ENCODE measurements at places on chromosomes 12 and 14. TPM values are rescaled to one million over a fixed set of nuclear protein-coding genes. Genes with fewer than 3 reads are reported as not detected.

GRCh38 chr12:67593041-67593440 is 55.5 kb upstream of the DYRK2 start:
- DNase-seq = no peak

GRCh38 chr12:130477266-130477665 is 139.6 kb downstream of the PIWIL1 start:
- DNase-seq = no peak

DNA sequence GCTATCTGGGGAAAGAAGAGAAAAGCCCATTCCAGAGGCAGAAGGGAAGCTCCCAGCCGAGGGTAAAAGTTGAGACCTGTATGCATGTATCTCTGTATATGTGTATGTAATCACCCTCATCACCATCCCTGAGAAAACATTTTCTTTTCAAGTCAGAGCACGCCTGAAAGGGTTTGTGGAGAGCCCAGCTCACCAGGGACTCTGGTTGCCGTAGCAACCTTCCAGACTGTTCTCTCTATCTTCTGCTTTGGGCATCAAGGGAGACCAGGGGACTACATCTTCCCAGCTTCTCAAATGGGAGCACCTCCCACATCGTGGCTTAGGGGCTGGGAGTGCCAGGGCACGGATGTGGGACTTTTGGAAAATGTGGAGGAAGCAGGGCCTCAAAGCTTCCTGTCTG is 93.5 kb downstream of the GALNT8 start:
- DNase-seq = no peak

Gene EFCAB11
- total RNA-seq = 3.6 TPM

DNA sequence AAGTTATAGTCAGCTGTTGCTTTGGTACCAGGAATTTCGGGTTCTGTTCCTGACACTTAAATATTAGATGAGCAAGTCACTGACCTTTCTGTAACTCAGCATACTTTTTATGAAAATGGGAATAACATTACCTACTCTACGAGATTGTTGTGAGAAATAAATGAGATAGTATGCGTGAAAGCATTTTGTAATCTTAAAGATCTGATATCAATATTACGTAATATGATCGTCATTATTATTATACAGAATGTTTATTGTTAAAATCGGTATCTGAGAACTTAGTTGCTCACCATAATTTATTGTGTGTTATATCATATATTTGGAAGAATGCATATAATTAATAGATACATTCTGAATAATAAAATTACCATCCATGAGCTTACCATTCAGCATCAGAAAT is 6.1 kb upstream of the NECAP1 start:
- DNase-seq = no peak

DNA sequence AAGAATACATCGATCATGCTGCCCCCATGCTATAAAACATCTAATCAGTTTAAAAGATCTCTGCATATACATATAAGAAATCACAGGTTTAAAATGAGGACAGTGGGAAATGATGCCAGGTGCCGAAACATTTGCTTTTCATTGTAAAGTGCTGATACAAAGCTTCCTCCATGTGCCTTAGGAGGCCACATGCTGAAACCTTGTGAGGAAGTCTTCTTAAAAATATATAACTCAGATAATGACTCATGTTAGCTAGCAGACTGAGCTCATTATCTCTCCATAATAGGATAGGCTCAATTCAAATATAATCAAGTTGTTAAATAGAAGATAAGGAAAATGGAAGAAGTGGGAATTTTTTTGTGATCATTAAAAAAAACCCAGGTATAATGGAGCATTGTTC is 65.9 kb downstream of the RFX4 start:
- no peak for DNase-seq

Gene VSX2
- total RNA-seq = not detected

DNA sequence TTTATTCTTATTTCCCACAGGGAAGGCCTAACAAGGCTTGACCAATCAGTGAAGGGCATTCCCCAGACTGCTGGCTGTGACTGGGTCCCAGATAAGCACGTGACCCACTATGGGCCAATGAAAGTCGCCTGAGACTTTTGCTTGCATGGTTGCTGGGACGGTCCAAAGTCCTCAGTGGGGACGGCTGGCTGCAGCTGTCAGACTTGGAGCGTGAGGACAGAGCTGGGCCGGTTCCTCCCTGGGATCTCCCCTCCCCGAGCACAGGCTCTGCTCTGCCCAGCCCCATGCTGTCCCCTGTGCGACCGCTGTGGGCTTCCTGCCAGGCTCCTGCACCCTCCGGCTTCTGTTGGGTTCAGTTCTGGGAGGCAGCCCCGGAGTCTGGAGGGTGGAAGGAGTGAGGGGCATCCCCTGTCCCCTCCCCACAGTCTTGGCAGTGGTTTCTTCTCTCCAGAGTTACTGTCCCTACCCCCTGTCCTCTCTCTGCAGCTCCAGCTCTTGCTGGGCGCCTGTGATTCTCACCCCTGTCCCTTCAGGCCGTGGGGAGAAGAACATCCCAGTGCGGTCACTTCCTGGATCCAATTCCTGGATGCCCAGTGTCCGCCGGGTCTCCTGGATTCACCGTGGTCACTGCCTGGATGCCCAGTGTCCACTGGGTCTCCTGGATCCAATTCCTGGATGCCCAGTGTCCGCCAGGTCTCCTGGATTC is 50.1 kb downstream of the GALNT9 start:
- DNase-seq = peak; percentile 84
